ENCODE measurements at places on chromosomes 12 and 14. TPM values are rescaled to one million over a fixed set of nuclear protein-coding genes. Genes with fewer than 3 reads are reported as not detected.

The STXBP6 gene
- total RNA-seq, result 6.1 TPM

The GZMB gene
- total RNA-seq, result not detected

The ADCK1 gene
- total RNA-seq, result 6.9 TPM

The BBS10 gene
- 19.0 TPM for total RNA-seq

The CBLN3 gene
- 11.4 TPM for total RNA-seq

The SOCS2 gene
- total RNA-seq, result 39.0 TPM

The KRT8 gene
- total RNA-seq, result 5.6 TPM

The CLEC9A gene
- total RNA-seq, result not detected

The ADAMTS20 gene
- not detected for total RNA-seq

The FAM222A gene
- total RNA-seq, result 0.15 TPM

The DIO2 gene
- total RNA-seq, result 16.1 TPM

The PLXNC1 gene
- total RNA-seq, result 6.8 TPM

The P3H3 gene
- 121 TPM for total RNA-seq

The CCDC177 gene
- under 0.01 TPM for total RNA-seq

The LYZ gene
- not detected for total RNA-seq

The GLT8D2 gene
- 66.3 TPM for total RNA-seq

The SLC6A12 gene
- not detected for total RNA-seq

The LIN7A gene
- total RNA-seq, result 19.7 TPM

The KRT71 gene
- not detected for total RNA-seq

The KLRG1 gene
- total RNA-seq, result 1.0 TPM

The BHLHE41 gene
- 3.1 TPM for total RNA-seq

The C12orf56 gene
- 2.0 TPM for total RNA-seq

The STAT6 gene
- 111 TPM for total RNA-seq

The PLA2G1B gene
- not detected for total RNA-seq

The AMN gene
- 0.15 TPM for total RNA-seq

The SELPLG gene
- total RNA-seq, result 4.1 TPM

The TOMM20L gene
- not detected for total RNA-seq

The TMEM52B gene
- total RNA-seq, result not detected

The SLC10A1 gene
- total RNA-seq, result not detected

The RAD52 gene
- total RNA-seq, result 17.7 TPM

The SLC25A47 gene
- total RNA-seq, result not detected

The FOXG1 gene
- total RNA-seq, result 0.83 TPM

The TEAD4 gene
- 5.7 TPM for total RNA-seq

The LEMD3 gene
- total RNA-seq, result 25.7 TPM

The RND1 gene
- under 0.01 TPM for total RNA-seq

The C12orf54 gene
- total RNA-seq, result not detected

The HOXC10 gene
- total RNA-seq, result not detected

The LGR5 gene
- total RNA-seq, result not detected

The TC2N gene
- 0.29 TPM for total RNA-seq

The AHNAK2 gene
- 407 TPM for total RNA-seq

The RAD51B gene
- 16.4 TPM for total RNA-seq
